Left hindlimb (tissue), 1 donor: ENCODE measurements at places on chromosomes 1 and 21.

- DNase-seq = no peak
Observed at GRCh38 chr21:44925378-44925755, 4.7 kb upstream of the ITGB2 start.

DNA sequence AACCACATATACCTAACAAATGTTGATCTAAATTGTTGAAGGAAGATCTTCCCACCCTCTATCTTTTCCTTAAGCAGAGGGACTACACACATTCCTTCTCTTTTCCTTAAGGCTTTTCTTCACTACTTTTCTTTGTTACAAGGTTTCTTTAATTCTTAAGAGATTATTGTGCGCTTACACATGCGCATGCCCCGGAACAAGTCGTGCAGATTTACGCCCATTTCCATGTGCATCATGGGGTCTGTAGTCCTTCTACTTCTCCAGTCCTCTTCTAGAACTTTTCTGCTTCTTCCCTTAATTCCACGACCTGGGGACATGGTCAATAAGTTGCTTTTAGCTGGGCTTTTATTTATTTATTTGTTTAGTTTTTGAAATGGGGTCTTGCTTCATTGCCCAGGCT, 1.7 kb upstream of the CHRNB2 start:
- peak; percentile 3 for DNase-seq

- no peak for DNase-seq
Observed at GRCh38 chr1:155913969-155914757, 3.0 kb upstream of the RIT1 start.

DNA sequence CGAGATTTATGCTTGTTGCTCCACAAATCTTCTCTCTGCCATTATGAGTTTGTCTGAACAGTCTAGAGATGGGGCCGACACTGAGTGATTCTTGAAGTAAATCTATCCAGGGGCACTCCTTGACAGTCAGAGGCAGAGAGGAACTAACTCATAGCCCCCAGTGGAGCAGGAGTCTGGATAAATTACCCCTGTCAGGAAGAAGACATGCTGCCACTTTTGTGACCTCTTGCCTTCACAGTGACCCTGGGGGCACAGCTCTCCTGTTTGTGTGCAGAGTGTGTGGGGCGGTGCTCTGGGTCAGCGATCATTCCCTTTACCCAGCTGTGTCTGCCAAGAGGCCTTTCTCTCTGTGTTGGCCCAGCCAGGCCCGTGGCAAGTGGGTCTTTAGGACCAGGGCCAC, 29.5 kb downstream of the PEX14 start:
- DNase-seq = no peak

- DNase-seq = no peak
Observed at GRCh38 chr1:240854367-240854766, 242.4 kb upstream of the GREM2 start.

- no peak for DNase-seq
Observed at GRCh38 chr1:77388661-77389060, 106.8 kb downstream of the AK5 start.

GRCh38 chr1:19454265-19455146, 30.8 kb downstream of the CAPZB start:
- DNase-seq = no peak

GRCh38 chr1:199466961-199467360, 560.5 kb upstream of the NR5A2 start:
- no peak for DNase-seq

- no peak for DNase-seq
Observed at GRCh38 chr1:61699911-61700851, 24.8 kb downstream of the TM2D1 start.

DNA sequence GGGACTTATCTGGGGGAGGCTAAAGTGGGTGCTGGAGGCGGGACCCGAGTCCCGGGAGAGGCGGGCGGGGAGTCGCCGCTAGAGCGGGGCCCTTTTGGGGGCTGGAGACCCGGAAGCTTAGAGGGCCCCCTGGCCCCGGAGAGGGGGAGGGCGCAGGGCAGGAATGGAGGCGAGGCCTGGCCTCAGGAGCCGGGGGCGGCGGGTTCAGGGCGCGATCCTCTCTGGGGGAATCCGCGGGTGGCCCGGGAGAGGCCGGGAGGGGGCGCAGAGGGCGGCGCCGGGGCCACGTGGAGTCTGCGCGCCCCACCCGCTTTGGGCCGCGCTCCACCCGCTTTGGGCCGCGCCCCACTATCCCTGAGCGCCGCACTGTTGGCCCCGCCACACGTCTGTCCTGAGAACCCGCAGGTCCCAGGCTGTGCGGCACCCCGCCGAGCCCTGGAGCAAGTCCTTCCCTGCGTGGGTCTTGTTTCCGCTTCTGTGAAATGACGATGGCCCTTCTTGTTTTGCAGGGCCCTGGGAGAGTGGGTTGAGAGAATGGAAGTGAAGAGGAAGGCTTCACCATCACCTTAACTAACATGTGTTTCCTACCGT, 84.4 kb downstream of the NKAIN1 start:
- DNase-seq = no peak

DNA sequence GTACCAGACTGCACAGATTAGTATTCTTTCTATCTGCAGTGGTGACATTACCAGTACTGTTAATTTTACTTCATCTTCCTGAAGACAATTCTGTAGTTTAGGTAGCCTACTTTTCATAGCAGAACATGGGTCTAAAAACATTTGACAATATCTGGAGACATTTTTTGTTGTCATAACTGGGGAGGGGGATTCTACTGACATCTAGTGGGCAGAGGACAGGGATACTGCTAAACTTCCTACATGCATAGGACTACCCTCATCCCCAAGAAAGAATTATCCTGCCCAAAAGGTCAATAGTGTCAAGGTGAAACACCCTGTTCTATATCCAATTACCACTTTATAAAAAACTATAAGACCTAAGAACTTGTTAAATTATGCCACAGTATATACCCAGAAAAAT, 3.4 kb upstream of the ARHGAP29 start:
- DNase-seq = no peak

DNA sequence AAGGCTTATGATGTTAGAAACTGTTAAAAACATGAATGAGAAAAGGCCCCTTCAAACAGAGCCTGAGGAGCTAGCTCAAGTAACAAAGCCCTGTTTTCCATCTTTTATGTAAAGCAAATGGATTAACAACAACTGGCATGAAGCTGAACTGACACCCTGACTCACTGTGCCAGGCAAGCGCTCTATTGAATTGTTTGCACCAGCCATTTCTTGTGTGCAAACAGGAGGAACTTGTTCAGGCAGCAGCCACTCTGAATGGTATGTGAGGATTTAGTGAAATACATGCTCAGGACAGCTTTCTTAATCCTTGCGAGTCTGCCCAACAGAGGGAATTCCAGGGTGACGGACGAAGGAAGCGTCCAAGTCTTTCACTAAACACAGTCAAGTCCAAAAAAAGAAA, 291.1 kb upstream of the ADGRL2 start:
- peak; percentile 29 for DNase-seq

GRCh38 chr21:45411810-45412206, 6.8 kb downstream of the COL18A1 start:
- peak; percentile 7 for DNase-seq

DNA sequence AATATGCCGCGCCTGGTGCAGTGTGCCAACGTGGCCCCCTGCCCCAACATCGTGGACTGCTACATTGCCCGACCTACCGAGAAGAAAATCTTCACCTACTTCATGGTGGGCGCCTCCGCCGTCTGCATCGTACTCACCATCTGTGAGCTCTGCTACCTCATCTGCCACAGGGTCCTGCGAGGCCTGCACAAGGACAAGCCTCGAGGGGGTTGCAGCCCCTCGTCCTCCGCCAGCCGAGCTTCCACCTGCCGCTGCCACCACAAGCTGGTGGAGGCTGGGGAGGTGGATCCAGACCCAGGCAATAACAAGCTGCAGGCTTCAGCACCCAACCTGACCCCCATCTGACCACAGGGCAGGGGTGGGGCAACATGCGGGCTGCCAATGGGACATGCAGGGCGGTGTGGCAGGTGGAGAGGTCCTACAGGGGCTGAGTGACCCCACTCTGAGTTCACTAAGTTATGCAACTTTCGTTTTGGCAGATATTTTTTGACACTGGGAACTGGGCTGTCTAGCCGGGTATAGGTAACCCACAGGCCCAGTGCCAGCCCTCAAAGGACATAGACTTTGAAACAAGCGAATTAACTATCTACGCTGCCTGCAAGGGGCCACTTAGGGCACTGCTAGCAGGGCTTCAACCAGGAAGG, 4.3 kb downstream of the GJB3 start:
- no peak for DNase-seq

- no peak for DNase-seq
Observed at GRCh38 chr21:42646076-42646825, 7.2 kb upstream of the PDE9A start.

GRCh38 chr1:108692724-108693655, 880 bp downstream of the PRPF38B start:
- peak; percentile 42 for DNase-seq

- no peak for DNase-seq
Observed at GRCh38 chr1:21510113-21510493, 880 bp downstream of the ALPL start.

GRCh38 chr1:89799495-89799894, 21.3 kb upstream of the LRRC8D start:
- DNase-seq = no peak

DNA sequence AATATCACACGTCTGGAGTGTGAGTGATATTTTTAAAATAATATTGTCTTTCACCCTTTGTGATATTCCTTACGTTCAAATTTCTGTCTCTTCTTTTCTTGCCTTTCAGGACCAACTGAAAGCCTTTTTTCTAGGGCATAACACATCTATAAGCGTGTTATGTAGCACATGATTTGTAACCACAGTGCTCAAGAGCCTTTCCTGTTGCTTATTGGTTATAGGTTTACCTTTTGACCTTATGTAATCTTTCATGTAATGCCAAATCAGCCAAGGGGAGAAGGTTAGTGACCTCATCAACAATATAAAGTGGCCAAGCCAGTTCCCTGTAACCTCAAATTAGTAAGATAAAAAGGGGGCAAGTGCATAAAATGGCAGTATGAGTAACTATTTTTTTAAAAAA, 480.2 kb downstream of the AMY1C start:
- no peak for DNase-seq

DNA sequence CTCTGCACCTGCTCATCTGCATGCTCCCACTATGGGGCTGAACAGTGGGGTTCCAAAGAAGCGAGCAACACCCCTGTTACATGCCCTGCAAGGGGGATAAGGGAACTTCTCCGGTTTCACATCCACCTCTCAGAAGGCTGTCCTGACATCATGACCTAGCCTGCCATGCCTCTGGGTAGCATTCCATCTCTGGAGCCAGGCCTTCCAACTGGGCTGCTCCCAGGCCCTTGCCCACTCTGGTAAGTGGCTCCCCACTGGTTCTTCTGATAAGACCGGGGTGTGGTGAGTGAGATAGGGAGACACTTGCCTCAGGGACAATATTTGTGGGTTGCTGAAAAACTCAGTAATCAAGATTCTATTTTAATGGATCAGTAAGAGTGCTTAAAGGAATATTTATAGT, 57.8 kb downstream of the KCNJ15 start:
- no peak for DNase-seq

GRCh38 chr1:228347181-228347580, 59.5 kb downstream of the TRIM11 start:
- DNase-seq = no peak

GRCh38 chr1:93612510-93612909, 69.1 kb downstream of the BCAR3 start:
- no peak for DNase-seq

DNA sequence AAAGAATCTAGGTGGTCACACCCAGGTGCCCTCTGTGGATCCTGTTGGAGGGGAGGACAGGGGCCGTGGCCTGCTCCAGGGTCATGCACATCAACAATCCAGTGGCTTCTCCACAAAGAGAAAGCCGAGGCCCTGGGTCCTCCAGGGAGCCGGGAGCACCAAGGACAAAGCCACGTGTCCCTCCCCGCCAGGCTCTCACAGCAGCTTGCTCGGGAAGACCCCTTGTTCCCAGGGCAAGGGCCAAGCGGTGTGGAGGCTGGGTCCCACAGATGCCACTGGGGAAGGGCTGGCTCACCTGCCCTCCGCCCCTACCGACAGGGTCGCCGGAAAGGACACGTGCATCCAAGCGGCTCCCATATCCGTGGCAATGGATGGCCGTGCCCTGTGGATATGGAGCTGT, 192.9 kb upstream of the VAMP3 start:
- DNase-seq = no peak

DNA sequence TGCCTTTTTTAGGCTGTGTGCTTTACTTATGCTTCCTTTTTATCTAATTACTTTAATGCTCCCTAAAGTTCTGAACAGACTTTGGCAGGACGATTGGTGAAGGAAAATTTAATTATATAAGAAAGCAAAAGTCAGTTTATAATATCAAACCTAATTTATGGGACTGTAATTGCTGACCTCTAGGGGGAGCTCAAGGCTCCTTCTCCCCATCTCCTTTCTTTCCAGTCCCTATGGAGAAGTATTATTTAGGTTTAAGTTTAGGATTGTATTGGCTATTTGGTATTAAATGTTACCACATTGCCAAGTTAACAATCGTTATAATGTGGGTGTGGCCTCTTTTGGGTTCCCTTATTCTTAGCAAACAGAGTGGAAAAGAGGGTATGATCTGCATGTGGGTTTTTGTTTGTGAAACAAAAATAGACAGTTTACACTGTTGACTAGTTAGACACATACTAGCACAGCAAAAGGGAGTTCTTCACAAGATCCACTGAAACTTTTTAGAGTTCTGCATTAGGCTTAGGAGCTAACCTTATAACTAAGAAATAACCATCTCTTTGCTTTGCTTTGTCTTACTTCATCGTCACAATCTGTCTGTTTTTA, 48.2 kb upstream of the TNFSF4 start:
- DNase-seq = no peak

- peak; percentile 71 for DNase-seq
Observed at GRCh38 chr1:183180634-183181056, 5.4 kb upstream of the LAMC2 start.

- no peak for DNase-seq
Observed at GRCh38 chr1:226457307-226457712, 49.4 kb upstream of the PARP1 start.

DNA sequence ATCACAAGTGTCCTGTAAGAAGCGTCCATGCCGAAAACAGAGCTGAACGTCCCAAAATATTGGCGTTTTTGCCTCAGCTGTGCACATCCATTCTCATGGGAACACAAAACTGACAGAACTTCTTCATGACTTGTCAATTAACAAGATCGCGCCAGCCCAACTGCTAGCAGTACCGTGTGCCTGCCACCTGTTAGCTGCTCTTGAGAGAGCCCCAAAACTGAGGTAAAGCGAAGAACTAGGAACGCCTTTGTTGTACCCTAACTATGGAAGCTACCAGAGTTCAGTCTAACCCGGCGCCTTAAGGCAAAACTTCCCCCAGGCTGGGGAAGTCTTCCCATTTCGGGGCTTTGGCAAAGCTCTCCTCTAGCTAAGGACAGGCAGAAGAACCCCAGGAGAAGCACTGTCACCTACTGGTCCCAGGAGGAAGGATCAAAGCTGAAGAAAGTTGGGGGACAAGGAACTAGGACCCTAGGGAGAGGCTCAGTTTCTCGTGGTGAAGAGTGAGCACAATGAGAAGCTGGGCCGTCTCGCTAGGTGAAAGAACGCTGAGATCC, 719 bp downstream of the EYA3 start:
- DNase-seq = peak; percentile 35

DNA sequence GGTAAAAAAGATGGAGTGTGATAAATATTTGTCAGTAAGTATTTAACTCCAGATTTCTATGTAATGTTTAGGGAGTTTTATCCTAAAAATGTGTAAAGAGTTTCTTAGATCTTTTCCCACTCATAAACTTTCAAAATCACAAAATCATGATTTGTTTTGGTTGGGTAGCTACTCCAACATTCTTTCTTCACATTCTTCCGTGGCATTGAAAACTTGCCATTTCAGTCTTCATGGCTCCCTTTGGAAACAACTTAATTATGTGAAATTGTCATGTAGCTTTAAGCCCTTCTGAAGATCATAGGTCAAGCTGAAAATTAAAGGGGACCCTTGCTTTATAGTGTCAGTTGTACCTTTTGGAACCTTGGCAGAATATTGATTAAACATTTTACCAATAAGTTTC, 73.2 kb downstream of the ADGRL2 start:
- no peak for DNase-seq
